ENCODE measurements at places on chromosomes 7 and 10.

GRCh38 chr10:30185916-30186315 lies 126.5 kb upstream of the JCAD start:
- DNase-seq: no peak

- DNase-seq: no peak
Observed at GRCh38 chr10:43174969-43175368, 36.7 kb downstream of the CSGALNACT2 start.

GRCh38 chr10:110150046-110150445 lies 57.4 kb upstream of the MXI1 start:
- no peak for DNase-seq

GRCh38 chr7:22001345-22002004 lies 55.8 kb upstream of the CDCA7L start:
- DNase-seq: no peak

DNA sequence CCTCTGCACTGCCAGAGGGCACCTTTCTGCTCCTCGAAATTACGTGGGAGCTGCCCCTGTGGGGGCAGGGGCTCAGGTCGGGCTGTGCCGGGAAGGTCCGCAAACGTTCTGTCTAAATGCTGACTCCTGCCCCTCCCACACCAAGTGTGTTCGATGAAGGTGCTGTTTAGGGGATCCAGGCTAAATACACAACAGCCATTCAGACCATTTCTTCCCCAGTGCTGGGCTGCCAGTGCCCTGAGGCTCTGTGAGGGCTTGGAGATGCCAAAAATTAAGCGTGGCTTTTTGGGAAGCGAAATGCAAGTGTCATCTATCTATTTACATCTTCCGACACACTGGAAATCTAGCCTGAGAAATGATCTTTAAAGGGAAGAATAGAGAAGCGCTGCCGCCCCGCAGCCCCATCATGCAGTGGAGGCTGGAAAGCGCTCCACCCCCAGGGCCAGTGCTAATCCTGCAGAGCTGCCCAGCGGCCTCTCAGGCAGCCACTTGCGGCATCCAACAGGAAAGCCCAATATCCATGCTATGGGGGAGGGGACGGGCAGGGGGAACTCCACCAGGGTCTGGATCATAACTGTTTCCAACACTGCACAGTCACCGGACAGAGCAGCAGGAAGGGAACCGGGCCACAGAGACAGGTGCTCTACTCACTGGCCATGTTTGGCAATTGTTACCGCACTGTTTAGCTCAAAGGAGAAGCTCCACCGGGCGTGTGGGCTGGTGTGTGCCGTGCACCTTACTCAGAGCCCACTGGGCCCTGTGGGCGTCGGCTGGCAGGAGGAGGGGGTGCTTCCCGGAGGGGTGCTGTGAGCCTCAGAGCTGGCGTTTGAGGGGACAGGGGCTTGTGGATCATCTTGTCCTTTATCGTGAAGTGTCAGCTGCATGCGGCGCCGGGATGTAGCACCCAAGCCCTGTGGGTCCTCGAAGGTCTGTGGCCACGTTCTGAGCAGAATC lies 205.5 kb downstream of the DNAJB6 start:
- no peak for DNase-seq

GRCh38 chr10:107807836-107808235 lies 643.3 kb upstream of the SORCS1 start:
- no peak for DNase-seq

DNA sequence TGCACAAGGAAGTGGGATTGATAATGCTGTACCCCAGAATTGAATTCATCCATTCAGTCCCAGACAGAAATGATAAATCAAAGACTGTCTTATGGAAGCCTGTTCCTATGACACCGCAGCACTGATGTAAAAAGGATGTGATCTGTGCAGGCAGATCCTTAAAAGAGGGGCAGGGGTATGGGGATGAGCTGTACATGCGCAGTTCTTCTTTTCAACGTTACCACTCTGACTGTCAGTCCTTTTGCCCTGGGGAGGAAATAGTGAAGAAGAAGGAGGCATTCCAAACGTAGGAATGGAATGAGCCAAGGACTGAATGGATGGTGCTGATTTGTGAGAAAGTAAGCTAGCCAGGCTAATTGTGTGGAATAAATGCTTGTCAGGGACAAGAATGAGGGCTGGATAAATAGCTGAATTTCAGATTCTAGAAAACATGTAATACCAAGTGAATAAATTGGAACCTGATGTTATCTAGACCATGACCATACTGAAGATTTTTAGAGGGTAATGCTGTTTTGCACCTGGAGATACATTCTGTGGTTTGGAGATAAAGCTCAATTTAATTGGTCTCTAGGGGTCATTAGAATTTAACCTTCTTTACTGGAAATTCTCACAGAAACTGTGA lies 509.3 kb downstream of the SORCS3 start:
- DNase-seq: no peak

- DNase-seq: no peak
Observed at GRCh38 chr10:31646519-31646918, 282.1 kb downstream of the ARHGAP12 start.

DNA sequence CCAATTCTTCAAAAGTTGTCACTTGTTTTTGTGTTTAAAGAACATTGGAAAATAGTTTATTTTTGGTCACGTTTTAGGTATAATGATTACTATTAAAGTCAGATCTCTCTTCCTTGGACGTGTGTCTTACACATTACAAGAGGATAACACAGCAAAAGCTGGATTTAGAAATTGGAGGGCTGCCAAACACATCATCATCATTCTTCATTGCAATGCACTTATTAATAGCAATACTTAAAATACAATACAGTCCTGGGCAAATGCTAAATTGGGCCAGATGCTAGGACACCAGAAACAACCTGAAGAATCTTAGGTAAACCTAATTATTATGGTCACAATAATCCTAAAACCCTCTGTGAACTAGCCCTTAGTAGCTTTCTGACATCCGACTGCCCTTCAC lies 303.6 kb downstream of the DGKB start:
- no peak for DNase-seq

- DNase-seq: no peak
Observed at GRCh38 chr7:133755901-133756300, 371.2 kb upstream of the LRGUK start.

DNA sequence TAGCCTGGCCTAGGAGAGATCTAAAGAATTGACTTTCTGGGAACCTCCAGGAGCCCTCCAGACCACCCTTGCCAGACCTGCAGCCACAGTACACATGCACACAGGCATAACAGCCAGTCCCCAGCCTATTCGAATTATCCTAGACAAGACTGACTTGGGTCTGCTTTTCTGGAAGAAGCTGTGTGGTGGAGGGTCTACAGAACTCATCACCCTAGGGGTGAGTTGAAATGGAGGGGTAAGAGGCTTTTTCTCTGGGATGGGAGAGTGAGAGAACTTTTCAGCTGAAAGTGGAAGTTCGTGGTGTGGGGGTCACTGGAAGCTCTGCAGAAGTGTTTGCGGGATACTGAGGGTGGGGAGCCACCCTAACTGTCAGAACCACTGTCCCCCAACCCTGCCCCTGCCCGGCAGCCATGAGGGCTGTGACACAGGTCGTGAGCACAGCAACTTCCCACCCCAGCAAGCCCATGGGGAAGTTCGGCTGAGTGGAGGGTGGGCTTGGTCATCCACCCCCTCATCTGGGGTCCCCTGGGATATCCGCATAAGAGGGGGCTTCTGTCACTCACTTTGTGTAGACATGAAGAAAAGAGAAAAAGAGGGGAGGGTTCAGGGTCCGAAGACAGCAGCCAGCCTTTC lies 7.8 kb downstream of the TLX1 start:
- DNase-seq: no peak

DNA sequence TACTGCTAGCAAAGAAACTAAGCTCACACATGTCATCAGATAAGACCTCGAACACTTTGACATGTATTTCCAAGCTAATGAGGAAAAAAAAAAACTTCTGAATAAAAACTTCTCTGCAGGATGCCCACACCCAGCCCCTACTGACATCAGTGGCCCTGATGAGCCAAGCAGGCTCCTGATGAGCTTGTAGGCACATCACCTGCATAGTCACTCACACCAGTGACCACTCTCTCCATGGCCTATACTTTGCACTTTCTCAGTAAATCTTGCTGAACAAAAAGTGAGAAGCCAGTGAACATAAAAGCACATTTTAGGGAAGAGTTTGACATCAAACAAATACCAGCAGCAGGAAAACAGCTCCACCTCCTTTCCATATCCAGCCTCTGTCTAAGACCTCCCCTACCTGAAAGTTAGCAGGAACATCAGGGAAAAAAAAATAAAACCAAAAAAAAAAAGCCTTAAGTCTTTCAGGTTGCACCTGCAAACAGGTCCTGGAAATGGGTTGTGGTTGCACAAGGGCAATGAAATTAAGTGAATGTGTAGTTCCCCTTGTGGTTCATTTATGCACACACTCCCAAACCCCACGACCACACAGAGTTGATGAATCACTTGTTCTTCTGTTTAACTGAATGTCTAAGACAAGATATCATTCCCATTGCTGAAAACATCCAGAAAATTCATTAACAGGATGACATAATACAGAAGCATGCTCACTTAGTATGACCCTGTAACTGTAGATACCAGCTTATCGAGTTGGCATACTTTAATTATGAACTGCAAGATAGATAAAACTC lies 205.2 kb upstream of the PDE1C start:
- DNase-seq: no peak

GRCh38 chr10:69103784-69104183 lies 15.9 kb downstream of the SRGN start:
- DNase-seq: no peak

DNA sequence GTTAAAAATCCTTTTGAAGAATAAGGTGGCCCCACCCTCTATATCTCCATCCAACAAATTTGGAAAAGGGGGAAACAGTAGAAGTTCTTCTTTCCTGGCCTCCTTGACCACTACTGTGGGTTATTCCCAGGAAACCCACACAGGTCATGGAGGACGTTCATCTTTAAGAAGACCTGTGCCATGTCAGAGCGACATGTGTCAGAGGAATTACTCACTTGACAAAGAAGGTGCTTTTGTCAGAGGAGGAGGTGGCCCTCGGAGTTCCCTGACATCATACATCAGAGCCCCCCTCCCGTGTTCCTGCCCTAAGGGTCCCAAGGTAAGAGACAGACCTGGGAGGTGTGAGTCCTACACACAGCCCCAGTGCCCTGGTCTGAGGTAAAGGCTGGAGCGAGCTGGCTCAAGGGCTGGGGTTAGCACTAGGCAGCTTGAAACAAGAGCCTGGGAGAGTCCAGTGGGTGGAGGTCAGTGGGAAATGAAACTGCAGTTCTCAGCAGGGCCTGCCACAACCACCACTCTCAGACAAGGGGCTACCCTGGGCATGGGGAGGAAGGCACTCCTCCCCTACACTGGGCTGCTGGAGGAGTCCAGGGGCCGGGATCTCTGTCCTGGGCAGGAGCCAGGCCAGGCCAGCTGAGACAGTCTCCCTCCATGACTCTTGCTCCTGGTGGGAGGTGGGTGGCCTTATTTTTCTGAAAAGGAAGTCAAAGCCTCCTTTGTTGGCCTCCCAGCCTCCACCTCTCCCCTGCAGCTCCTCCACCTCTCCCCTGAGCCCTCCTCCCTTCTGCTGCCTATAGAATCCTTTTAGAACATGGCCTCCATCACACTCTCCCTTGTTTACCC lies 21.8 kb upstream of the ZMIZ1 start:
- no peak for DNase-seq

- DNase-seq: no peak
Observed at GRCh38 chr7:20931739-20932138, 145.1 kb upstream of the SP8 start.

DNA sequence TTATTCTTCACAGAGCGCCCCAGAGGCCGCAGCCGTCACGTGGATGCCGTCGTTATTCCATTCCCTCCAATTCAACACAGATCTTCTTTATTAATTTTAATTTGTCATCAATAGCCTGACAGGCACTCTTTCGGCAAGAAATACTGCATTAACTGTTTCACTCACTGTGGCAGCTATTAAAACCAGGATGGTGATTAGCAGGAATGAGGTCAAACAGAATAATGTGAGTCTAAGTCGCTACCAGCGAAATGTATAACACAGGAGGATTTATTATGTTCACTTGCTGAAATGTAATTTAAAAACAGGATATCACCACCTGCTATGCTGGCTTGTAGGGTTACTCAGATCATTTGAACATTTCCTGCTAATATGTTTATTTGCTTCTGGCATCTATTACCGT lies 74.2 kb upstream of the MGMT start:
- DNase-seq: no peak

GRCh38 chr10:16904049-16904448 lies 86.8 kb upstream of the RSU1 start:
- DNase-seq: no peak

DNA sequence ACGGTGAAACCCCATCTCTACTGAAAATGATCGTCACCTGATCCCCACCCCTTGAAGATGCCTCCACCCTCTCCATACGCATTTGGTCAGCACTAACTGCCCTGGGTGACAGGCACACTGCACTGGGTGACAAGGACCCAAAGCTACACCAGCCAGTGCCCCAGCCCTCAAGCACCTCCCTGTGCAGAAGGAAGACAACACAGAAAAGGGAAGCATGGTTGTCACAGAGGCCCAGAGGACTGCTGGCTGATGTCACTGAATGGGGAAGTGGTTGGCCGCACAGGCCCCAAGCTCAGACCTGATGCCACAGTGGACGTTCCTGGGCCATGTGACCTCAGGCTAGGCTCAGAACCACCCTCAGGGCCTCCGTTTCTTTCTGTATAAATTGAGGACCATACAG lies 4.2 kb upstream of the PILRA start:
- peak; percentile 34 for DNase-seq

DNA sequence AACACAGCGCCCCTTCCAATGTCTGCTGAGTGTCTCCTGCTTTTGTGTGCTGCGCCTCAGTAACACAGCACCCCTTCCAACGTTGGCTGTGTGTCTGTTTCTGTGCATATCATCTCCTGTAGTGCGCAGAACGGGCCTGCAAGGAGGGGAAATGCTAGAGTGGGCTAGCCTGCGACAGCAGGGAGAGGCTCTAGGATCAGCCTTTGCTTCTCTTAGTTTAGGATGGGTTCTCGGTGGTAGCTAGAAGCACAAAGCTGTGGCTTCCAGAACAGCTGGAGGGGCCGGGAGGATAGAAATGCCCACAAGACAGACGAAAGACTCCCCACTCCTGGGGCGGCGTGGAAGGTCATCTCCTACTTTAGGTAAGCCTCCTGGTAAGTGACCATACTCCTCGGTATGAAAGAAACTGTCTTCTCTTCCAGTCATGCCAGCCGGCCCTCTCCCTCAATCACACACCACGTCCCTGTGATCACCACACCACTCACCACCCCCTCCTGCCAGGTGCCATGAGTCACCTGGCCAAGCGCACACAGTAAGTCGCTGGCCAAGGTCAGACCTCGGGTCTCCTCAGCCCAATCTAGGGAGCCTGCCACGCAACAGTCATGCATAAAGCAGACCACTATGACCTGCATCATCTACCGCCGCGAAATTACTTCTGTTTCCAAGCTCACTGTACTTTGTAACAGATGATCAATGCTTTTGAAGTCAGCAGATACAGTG lies 4.8 kb downstream of the PITRM1 start:
- DNase-seq: no peak

GRCh38 chr10:30000802-30001571 lies 58.4 kb downstream of the JCAD start:
- no peak for DNase-seq

GRCh38 chr10:74994854-74995253 lies 116.6 kb upstream of the SAMD8 start:
- DNase-seq: no peak

- DNase-seq: no peak
Observed at GRCh38 chr10:31384589-31384949, 65.6 kb downstream of the ZEB1 start.

- DNase-seq: no peak
Observed at GRCh38 chr10:123522702-123523312, 143.3 kb upstream of the GPR26 start.

GRCh38 chr7:39709768-39710311 lies 86.5 kb downstream of the RALA start:
- no peak for DNase-seq

Measured in hypothalamus (tissue), 51 donors.